ENCODE measurements at places on chromosomes 1 and 21.
A peak's percentile ranks its signal among the peaks of the same experiment; 100 is the strongest.

DNA sequence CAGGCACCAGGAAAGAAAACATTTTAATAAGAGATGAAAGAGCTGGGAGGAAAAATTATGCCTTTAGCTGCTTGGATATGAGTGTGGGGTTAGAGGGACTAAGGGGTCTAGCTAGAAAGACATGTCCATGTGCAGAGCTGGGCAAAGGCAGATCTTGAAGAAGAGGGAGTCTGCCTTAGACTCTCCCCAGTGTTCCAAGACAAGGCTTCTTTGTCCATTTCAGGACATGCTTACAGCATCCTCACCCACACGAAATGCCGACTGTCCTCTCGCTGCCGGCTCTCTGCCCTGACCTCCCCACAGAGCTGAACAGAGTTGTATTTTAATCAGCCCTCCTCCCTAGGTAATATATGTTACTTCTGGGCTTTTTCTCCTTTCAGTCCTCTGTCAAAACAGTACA is 100.7 kb upstream of the ATP1B1 start:
- DNase-seq, result no peak

DNA sequence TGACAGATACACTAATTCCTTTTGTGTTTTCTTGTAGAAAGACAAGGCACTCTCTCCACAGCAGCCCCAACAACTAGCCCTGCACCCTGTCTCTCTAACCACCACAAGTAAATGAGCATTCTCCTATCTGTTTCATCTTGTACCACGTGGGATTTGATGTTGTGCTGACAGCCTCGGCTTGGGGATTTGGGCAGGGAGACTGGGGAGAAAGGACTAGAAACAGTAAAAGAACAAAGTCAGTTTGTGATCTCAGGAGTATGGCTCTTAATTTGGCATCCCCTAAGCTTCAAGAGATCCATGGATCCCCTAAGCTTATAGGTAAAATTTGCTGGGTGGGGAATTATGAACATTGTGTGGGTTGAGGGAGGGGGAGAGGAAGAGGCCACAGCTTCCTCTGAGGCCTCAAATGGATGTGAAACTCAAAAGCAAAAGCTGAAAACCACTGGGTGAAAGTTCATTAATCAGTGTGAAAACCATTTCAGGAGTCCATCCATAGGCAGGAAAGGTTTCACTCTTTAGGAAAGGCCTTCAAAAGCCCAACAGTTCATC is 3.1 kb downstream of the C1orf162 start:
- DNase-seq, result no peak

DNA sequence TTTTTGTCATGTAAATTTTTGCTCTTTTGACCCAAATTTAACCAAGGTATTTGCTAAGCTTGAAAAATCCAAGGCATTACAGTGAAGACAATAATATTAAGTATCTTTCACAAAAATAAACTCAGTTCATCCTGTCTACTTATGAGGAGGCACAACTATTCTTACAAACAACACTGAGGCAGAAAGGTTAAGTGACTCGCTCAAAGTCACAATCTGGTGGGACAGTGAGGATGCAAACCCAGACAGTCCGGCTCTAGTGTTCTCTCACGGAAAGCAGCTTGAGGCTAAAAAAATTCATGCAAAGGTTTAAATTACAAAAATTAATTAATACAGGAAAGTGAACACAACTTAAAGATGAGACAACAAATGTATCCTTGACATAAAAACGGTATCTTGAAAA is 125.3 kb downstream of the SIPA1L2 start:
- no peak for DNase-seq

DNA sequence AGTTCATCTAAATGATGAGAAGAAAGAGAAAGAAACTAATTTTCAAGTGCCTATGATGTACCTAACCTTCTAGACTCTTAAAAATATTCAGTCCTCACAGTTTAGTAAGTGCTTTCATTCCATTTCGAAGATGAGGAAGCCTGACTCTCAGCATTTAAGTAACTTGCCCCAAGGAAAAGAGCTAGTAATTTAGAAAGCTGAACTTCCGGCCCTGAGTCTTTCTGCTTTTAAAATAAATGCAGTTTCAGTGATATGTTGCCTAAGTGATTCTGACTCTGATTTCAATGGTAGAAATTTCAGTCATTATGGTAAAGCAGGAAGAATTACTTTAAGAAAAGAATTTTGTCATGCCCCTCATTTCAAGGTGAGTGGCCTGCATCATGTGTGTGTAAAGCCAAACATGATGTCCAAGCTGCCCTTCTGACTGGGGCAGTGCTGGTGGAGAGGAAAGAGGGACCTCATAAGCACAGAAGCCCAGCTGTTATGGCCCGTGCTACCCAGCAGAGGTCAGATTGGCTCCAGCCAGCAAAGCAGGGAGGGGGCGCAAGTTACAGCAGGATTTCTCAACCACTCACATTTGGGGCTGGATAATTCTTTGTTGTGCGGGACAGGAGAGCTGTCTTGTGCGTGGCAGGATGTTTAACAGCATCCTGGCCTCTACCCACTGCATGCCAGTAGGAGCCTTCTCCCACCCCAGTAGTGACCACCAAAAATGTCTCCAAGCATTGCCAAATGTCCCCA is 10.7 kb downstream of the ATP1A4 start:
- DNase-seq, result no peak

DNA sequence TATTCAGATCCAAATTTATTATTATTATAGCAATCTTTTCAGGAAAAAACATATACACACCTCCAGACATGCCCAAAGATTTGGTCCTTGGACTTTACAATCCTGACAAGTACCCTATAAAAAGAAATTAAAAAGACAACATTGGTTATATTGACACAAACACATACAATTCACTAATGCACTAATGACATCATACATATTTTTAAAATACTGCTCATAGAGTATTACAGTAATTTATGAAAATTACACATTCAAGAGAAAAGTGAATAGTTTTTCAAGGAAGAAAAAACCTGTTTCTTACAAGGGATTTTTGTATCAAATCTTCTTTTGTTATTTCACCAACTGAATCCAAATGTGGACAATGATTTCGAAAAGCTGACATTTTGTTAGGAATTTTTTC is 18.3 kb downstream of the USP33 start:
- DNase-seq, result no peak

GRCh38 chr1:165632152-165632469 is 1.1 kb downstream of the MGST3 start:
- no peak for DNase-seq

DNA sequence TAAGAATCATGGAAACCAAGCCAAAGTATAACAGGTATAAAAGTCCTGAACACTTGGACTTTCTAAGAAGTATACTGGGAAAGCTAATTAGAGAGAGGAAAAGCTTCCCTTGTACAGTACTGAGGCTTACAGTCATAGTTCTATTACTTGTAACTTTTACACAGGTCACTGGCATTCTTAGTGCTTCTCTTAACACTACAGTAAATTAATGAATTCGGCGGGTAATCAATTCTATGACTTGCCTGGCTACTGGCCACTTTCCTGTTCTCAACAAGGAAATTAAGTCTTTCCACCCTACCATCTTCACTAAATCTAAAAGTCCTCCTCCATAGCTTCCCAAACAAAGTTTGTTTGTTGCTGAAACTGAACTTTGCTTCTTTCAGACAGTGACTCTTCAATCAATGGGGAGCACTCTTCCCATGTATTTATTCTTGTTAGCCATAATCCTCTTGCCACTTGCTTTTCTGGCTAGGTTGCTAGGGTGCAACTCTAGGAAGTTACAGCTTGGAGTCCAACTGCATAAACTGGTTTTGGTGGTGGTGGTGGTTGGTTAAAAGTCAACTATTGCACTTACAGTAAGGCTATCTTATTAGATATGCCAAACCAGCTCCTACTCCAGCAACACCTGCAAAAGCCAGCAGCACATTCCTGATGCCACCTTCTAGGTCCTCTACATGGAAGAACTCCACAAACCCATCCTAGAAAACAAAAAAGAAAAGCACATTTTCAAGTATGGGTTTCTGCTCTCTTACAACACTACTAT is 2.4 kb downstream of the MCL1 start:
- no peak for DNase-seq

DNA sequence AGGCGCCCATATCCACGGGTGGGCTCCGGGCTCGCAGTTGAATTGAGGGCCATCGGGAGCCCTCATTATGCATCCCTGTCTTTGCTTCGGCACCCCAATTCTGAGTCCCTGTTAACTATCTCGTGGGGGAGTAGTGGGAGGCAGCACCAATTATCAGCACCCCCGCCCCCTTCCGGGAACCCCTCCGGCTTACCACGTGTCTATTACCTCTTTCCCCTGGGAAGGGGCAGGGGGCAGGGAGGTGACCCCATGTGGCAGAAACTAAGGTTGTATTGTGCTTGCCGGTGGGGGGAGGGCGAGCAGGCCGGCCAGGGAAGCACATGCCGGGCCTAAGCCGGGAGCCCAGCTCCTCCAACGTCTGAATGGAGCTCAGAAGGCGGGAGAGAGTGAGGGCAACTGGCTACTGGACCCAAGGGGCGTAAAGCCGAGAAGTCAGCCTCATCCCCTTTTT is 1.0 kb downstream of the LIN28A start:
- DNase-seq, result no peak

DNA sequence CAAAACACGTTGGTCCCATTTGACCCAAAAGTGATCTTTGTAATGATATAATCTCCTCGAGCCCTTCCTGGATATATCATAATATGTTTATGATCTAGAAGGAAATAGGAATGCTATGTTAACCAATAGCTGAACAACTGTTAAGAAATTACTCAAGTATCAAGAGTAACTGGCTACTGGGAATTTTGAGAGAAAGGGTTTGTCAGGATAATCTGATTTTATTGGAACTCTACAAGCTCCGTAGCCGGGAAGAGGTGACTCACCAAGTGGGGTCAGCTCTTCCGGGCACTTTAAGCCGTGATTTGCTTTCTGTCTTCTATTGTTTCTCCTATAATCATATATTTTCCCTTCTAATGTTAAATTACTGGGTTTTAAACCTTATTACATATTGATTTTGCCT is 250.5 kb upstream of the POGK start:
- no peak for DNase-seq

- no peak for DNase-seq
Observed at GRCh38 chr21:41677671-41678015, 89.2 kb downstream of the RIPK4 start.

DNA sequence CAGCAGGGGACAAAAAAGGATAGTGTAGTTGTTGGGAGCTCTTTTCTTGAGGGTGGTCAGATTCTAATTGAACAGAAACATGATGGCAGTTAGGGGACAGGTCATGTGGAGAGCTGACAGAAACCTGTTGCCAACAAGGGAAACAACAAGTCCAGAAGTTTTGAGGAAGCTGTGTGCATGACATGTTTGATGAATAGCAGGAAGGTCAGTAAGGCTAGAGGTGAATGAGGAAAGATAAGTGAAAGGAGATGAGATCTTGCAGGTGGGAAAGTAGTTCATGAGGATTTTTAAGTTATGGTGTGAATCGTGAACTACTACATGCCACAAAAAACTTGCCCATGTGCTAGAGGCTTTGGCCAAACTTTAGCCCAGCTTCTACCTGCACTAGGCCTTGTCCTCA is 1817.4 kb downstream of the MRPL39 start:
- no peak for DNase-seq

- DNase-seq, result peak; percentile 50
Observed at GRCh38 chr1:13813398-13814012, 113.5 kb downstream of the PRDM2 start.

DNA sequence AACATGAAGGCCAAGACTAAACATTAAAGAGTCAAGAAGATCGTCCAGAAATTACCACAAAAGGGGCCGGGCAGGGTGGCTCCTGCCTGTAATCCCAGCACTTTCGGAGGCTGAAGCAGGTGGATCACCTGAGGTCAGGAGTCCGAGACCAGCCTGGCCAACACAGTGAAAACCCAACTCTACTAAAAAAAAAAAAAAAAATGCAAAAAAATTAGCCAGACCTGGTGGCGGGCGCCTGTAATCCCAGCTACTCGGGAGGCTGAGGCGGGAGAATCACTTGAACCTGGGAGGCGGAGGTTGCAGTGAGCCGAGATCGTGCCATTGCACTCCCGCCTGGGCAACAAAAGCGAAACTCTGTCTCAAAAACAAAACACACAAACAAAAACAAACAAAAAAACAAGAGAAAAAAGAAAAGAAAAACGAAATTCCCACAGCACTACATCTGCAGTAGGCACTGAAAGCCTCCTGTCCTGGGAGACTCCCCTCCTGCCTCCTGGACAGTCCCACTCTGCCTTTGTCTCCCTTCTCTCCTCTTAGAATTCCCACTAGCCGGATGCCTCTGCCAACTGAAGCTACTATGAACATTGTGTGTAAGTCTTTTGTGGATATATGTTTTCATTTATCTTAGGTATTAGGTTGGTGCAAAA is 17.7 kb upstream of the RIPK4 start:
- DNase-seq, result no peak

DNA sequence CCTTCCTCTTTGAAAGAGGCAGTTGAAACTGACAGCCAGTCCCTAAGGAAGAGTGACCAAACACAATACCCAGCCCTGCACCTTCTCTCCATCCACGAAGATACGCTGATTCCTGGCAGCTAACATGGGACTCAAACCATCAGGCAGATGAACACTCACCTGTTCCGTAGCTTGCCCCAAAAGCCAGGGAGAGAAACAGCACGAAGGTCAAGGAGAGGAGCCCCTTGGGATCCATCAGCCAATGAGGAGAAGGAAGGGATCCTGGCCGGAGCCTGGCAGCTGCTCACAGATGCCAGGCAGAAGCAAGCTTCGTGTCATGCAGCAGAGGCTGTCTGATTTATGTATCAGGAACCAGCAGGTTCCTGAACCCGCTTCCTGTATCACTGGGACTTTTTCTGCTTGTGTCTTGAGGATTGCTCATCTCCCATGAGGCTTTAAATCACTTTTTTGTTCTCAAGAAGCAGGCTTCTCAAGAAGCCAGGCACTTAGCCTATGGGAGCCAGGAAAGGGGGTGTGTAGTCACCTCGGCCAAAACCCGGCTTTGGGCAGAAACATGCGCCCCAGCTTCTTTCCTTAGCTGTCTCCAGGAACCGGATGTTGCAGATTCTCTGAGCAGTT is at the start of gene SLAMF1:
Gene SLAMF1, minus strand, starts transcription at position 334 of the 618 bp plus-strand sequence. Its CDS starts 99 bp downstream, at position 235.
- no peak for DNase-seq

GRCh38 chr1:991895-992294 is 8.0 kb downstream of the HES4 start:
- DNase-seq, result no peak

DNA sequence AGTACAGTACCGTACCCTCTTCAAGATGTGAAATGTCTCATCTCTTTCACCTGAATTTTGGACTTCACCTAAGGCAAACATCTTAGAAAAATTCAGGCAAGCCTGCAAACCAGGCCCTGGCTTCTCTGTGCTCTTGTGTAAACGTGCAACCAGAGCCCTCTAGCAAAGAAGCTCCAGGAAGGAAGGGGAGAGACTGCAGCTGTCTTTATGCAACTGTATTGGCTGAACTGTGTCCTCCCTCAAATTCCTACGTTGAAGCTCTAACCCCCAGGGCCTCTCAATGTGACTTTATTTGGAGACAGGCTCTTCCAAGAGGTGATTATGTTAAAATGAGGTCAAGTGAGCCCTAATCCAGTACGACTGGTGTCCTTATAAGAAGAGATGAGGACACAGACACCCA is 60.3 kb downstream of the SLC45A1 start:
- DNase-seq, result no peak

DNA sequence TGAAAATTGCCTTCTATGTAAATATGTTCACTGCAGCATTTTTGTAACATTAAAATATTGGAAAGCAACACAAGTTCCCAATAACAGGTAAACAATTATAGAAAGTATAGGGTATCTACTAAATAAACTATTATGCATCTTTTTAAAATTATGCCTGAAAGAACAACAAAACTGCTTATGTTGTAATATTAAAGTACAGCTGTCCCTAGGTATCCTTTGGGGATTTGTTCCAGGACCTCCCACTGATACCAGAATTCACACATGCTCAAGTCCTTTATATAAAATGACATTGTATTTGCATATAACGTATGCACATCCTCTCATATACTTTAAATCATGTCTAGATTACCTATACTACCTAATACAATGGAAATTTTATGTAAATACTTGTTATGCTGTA is 121.8 kb upstream of the TNFSF4 start:
- DNase-seq, result no peak
